ENCODE measurements at places on chromosomes 13 and 19.
A peak's percentile ranks its signal among the peaks of the same experiment; 100 is the strongest.

- no peak for DNase-seq
Measured at GRCh38 chr19:51701468-51702100, 8.5 kb downstream of the SPACA6 start.

- DNase-seq: peak; percentile 35
Measured at GRCh38 chr13:99955747-99956472, 15.7 kb downstream of the ZIC5 start.

DNA sequence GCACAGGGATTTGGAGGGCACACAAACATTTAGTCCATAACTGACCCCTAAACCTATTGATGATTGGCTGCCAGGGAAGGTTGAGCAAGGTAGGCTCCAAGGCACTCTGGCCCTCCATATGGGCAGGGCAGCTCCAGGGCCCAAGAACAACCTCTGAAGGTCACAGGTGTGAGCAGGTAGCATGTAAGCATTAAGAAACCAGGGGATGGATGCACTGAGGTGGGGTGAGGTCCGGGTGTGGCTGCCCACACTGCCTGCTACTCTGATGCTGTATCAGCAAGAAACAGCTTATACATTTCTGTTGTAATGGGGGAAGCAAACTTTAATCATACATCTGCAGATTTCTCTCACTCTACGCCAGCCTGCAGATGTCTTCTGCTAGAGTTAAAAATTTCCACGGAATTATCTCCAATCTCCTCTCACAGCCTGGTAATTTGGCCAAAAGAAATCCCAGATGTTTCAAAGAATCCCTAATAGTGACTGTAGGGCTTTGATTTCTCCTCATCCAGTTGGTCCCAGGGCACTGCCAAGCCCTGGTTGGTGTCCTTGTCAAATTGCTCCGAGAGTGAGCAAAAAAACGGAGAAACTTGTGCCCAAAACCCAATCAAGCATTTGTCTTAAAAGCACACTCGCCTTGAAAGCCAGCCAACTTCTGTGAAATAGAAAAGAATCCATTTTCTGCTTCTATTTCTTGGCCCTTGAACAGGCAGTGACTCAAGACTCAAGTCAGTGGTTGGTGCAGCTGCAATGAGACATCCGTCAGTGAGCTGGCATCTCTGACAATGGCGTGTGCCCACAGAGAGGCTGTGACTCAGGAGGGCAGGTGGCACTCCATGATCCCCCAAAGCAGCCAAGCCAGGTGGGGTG lies 72.5 kb upstream of the MRI1 start:
- peak; percentile 25 for DNase-seq

GRCh38 chr19:15583346-15583745 lies 31.7 kb upstream of the CYP4F8 start:
- DNase-seq: no peak

DNA sequence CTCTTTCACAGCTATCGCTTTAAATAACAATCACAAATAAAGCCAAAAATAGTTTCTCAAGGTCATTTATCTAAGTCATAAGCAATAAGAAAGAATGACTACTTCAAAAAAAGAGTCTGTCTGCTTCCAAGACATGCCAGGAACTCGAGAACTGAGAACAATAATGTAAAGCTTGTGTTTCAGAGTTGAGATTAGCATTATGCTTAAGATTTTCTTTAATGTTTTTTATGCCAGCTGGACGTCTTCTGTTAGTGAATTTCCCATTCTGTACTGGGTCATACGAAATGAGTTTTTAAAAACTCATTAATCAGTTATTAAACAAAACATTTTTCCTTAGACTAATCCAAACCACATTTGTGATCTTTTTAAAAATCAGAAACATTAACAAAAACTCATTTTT lies 3.2 kb upstream of the SPRYD7 start:
- no peak for DNase-seq

DNA sequence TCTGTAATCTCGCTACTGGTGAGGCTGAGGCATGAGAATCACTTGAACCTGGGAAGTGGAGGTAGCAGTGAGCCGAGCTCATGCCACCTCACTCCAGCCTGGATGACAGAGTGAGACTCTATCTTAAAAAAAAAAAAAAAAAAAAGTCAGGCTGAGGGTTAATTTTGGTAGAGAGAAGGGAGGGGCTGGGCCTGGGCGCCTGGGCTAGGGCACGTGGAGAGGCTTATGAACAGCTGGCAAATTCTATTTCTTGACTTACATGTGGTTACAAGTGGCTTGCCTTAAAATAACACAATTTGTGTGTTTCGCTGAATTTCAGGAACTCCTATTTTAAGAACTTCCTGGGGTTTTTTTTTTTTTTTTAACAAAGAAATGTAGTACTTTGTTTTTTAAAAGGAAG lies 47.6 kb upstream of the MAP3K10 start:
- DNase-seq: no peak

- peak; percentile 52 for DNase-seq
Measured at GRCh38 chr13:63696055-63696454, 2280.4 kb upstream of the PCDH20 start.

GRCh38 chr13:24270639-24271141 lies 38.7 kb upstream of the C1QTNF9 start:
- DNase-seq: peak; percentile 21

DNA sequence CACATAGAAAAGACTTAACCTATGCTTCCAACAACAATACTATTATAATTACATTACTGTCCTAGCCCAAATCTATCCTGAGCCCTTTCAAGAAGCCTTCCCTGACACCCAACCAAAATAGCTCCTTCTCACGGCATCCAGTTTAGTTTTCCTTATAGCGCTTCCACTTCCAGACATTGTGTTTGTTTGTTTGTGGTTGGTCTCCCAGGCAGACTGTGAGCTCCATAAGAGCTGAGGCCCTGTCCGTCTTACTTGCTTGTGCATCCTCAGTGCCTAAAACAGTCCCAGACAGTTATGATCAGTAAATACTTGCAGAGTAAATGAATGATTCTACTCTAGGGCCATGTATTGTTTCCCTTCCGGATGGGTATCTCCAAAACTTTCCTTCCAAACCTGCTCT lies 68.1 kb upstream of the STARD13 start:
- DNase-seq: no peak

DNA sequence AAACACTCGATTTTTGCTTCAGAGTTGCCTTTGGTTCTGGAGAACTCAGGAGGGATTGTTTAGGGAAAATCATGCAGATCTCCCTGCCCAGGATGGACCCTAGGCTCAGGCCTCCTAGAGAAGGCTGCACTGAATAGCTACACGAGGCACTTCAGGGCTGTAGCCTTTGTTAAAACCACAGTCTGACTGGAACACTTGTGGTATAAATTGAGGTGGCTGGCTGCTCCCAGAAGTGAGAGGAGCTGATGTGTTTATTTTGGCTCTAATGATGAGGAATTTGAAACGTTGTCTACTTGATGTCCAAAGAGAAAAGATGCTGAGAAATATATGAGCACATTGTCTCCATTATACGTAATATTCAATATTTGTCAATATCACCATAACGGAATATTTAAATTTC lies 762.1 kb upstream of the ARGLU1 start:
- DNase-seq: no peak

DNA sequence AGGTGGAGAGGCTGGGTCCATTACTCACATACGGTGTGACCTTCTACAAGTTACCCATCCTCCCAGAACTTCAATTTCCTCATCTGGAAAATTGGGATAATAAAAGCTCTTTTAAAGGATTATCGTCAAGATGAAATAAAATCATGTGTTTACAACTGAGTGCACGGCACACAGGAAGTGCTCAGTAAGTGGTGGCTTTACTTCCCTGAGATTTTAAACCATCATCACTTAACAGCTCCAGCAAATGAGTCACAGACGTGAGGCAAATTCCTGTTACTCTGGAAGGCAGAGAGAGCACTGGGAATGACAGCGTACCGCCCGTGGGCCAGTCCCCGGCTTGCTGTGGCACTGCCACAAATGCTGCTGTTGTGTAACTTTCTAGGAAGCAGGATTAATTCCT lies 64.1 kb downstream of the MRPL57 start:
- peak; percentile 74 for DNase-seq

DNA sequence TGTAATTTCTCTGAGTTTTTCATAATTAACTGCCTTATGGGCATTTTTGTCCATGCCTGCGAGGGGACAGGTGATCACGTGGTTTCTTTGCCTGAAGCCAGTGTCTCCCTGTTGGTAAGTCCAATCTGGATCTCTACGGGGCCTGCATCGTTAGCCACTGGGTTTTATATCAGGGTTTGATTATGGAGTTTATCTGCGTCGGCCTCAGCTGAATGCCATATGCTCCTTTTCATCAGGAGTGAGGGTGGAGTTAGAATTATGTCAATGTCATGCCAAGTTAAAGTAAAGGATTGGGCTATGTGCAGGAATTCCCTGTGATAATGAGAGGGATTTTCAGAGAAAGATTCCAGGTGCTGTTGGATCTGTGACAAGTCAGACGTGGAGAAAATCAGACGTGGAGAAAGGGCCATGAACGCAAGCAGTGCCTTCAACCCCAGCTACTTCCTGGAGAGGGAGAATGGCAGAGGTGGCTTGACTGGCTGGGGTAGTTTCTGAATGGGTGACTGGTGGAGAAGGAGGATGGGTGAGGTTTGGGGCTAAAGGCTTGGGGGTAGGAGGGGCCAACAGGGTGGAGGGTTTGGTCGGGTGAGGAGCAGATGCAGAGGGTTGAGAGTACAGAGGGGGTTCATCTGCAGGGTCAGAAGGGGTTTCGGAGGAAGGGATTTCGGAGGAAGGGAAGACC lies 24.3 kb downstream of the TMEM255B start:
- no peak for DNase-seq

- no peak for DNase-seq
Measured at GRCh38 chr13:94053986-94054593, 425.4 kb downstream of the DCT start.

- DNase-seq: no peak
Measured at GRCh38 chr19:58468216-58468839, 1.4 kb downstream of the ZNF324 start.

DNA sequence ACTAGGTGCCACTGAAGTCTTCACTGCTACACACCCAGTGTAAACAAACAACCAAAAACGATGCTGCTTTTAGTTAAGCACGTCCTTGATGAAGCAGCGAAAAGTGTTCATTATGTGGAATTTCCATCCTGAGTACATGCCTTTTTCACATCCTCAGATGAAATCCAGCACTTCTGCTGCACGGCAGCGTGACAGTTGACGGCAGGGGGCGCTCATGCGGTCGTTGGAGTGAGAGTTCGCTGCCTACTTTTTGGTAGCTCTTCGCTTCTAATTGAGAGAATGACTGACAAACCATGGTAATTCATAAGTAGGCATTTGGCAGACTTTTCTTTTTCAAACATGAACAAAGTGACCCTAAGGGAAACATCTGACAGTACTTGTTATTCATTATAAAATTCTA lies 1124.9 kb downstream of the EFNB2 start:
- peak; percentile 22 for DNase-seq

DNA sequence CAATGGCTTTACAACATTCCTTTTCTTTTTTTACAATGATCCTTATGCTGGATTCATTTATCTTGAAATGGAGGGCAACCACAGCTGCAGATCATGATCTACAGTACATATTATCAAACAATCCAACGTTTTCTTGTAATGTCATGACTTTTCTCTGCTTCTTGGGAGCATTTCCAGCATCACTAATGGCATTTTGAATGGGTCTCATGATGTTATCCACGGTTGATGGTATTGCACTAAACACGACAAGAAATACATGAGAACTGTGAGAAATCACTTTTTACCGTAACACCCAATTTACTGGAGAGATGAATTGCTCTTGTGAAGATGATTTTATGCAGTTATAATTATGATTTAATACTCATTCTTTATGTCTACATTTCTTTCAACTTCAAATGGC lies 16.2 kb upstream of the ACOD1 start:
- no peak for DNase-seq

DNA sequence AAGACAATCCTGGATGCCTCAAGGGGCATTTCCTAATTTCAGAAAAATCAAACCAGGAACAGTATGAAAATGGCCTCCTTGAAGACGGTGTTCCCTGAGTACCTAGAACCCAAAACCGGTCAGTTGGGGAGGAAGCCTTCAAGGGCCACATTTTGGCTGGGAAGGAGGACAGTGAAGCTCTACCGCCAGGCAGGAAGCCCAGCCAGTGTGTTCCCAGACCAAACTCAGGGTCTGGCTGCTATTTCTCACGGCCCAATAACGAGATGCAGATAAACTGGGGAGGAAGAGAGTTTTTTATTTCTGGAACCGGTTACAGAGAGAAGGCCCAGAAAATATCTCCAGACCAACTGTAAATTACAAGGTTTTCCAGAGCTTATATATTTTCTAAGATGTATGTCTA lies 24.3 kb upstream of the CEACAM21 start:
- DNase-seq: no peak

DNA sequence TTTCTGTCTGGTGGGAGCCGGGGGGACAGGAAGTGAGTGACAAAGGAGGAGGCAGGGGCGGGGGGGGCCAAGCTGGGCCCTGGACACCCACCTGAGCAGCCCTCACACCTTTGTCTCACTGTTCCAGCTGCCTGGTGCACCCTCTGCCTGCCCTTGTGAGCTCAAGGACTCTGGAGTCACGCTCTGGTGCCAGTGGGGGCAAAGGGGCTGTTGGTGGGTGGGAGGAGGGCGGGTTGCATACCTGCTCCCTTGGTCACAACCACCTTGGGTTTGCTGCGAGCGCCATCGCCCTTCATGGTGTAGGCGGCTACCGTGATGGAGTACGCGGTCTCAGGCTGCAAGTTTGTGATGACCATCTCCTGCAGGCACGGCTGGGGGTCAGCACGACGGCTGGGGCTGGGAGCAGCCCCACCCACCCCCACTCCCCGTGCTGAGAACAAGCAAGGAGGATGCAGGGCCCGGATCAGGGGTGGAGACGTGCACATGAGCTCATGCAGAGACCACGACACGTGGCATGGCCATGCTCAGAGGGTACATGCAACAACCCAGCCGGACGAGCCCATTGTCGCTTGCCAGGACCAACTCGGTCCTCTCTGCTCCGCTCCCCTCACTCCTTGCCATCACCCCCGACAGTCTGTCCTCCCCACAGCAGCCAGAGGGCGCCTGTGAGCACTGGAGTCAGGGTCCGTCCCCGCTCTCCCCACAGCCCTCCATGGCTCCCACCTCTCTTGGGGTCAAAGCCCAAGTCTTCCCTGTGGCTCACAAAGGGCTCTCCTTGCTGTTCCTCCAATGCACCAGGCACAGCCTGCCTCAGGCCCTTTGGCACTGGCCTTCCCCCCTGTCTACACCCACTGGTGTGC lies 114.9 kb downstream of the PTPRS start:
- no peak for DNase-seq

- peak; percentile 81 for DNase-seq
Measured at GRCh38 chr13:35600137-35600536, 123.6 kb upstream of the MAB21L1 start.

DNA sequence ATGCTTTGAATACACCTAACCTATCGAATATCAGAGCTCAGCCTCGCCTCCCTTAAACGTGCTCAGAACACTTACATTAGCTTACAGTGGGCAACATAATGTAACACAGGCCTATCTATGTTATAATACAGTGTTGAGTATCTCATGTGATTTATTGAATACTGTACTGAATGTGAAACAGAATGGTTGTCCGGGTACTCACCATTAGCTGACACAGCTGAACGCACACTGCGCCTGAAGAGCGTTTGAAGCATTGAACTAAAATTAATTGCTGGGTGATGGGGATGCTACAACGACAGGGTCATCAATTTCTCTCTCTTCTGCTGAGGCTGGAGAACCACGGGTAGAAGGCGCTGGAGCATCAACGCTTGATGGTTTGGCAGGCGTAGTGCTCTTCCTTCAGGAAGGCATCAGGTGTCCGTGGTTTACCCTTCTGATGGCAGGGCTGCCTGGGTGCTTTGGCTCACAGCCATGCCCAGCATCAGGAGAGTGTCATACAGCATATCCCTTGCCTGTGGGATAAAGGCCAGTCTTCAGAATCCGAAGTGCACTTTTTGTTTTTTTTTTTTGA lies 46.9 kb upstream of the UBE2L5 start:
- DNase-seq: no peak

- DNase-seq: peak; percentile 72
Measured at GRCh38 chr13:110042253-110042950, 256.0 kb upstream of the IRS2 start.

- peak; percentile 62 for DNase-seq
Measured at GRCh38 chr13:97883396-97883795, 70.1 kb upstream of the IPO5 start.
